Camera-type eye (tissue), 1 donor: ENCODE measurements at places on chromosomes 6 and 20. TPM values are rescaled to one million over a fixed set of nuclear protein-coding genes. Genes with fewer than 3 reads are reported as not detected.

STK35 gene
- total RNA-seq = 41.6 TPM

ZC2HC1B gene
- total RNA-seq = not detected

TTK gene
- 11.9 TPM for total RNA-seq

BANF2 gene
- total RNA-seq = not detected

JARID2 gene
- total RNA-seq = 29.7 TPM

C6orf52 gene
- total RNA-seq = not detected
